ENCODE measurements at places on chromosomes 7 and 10.

DNA sequence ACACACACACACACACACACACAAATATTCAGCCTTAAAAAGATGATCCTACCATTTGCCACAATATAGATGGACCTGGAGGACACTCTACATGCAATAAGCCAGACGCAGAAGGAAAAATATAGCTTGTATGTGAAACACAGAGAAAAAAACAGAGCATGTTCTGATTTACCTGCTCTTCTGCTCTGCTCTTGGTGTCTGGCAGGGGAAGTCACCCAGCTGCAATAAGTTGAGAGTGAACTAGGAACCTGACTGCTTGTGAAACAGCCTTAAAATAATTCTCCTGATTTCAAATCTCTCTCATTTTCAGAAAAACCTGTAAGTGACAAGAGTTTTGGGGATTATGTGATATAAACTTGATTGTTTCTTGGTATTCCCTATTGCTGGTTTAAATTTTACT, 31.0 kb upstream of the KCND2 start:
- no peak for DNase-seq

DNA sequence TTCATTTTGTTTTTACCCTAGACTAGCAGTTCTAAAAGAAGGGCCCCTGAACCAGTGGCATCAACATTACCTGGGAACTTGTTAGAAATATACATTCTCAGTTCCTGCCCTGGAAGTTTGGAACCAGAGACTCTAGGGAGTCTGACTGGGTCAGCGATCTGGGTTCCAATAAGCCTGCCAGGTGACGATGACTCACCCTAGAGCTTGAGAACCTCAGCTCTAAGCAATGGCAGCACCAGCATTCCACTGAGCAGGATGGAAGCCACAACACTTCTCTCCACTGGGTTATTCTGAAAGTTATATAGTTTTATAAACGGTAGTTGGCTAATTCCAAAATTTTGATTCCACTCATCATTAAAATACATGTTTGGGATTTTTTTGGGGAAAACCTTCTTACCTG, 97.0 kb upstream of the AMPH start:
- DNase-seq: no peak

GRCh38 chr10:15068802-15069201, 19.8 kb downstream of the ACBD7 start:
- no peak for DNase-seq

DNA sequence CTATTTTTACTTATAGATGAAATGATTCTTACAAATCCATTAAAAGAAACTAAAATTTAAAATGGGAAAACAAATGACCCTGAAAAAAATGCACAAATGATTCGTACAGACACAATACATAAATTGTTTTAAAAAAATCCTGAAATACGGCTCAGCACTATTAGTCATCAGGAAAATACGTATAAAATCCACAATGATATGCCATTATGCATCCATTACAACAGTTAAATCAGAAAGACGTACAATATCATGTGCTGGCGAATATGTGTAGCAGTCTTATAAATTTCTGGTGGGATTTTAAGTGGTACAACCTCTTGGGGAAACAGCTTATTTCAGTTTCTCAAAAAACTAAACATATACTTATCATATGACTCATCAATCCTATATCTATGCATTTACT, 600.1 kb upstream of the STEAP1 start:
- DNase-seq: no peak

DNA sequence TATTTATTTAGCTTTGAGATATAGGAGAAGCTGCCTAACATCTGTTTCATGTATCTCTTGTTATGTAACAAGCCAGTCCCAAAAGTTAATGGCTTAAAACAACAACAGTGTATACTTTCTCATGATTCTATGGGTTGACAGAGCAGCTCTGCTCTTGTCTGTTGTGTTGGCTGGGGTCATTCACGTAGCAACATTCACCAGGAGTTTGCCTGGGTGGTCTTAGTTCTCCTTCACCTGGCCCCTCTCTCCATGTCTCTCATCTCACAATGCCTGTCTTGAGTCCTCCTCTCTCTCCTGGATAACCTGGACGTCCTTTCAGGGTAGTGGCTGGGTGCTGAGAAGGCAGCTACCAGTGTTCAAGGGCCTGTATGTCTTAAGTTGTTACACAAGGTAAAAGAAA, 27.5 kb downstream of the INPP5F start:
- no peak for DNase-seq

Data from T-helper 2 cell treated with Interferon-gamma antibody and Interleukin-4, amounts not matched to agents 5 μg/mL and 100 μg/mL, for 36 hours (primary cell).